ENCODE measurements at places on chromosomes 2 and 18.

DNA sequence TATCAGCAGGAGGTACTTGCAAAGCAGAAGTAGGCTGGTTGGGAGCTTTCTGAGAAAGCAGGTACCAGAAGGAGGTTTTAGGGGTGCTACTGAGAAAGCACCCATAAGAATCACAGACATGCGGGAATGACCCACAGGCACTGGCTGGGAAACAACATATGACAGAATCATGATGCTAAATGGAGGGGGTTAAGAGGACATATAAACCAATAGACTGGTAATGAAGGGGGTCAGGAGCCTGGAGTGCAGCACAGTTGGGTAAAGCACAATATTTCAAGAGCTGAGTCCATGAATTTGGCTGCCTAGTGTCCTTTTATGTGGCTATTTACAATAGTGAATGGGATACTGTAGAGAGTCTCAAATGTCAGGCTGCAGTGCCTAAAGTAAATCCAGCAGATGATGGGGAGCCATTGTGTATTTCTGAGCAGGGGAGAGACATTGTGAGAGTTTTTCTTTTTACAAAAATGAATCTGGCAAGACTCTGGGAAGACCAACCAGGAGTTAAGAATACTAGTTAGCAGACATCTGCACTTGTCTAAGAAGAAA is 27.6 kb upstream of the GMCL1 start:
- no peak for DNase-seq

DNA sequence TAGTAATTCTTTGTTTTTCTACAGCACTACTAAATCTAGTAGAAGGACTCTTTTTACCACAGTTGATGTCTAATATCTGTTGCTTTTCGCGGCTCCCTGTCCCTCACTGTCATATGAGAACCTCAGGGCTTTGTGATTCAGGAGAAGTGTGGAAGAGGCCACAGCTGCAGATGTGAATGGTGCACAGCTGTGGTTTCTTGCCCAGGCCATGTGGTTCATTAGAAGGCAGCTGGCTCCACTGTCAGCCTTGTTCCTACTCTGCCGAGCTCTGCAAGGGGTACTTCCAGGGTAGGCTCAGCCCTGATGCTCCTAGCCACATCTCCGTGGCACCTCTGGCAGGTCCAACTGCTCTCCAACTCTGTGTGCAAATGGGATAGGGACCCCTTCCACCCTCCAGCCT is 83.9 kb downstream of the APOB start:
- no peak for DNase-seq

GRCh38 chr2:98959810-98960507 is 23.9 kb upstream of the CRACDL start:
- DNase-seq = peak; percentile 7

DNA sequence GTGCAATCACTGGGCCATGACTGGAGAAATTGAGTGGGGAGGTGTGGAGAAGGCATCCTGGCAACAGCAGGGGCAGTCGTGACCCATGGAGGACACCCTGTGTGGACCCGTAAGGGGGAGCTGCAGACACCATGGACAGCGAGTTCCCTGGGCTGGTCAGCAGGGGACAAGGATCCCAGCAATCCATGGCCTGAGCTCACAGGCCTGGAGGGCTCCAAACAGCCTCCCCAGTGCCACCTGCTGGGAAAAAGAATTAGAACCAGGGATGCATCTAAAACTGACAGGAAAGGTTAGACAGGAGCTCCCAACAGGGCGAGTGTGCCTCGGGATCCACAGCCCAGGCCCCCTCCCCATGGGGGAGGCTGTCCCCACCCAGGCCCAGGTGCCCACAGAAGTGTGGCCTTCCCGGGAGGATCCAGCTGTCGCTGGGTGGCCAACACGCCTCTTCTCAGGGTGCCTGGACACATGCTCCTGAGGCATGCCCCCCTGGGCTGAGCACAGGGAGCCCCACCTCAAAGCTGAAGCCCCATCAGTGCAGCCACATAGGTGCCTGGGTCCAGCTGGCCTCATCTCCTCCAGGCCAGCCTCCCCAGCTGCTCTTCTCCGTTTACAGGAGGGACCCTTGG is 20.5 kb upstream of the KIF1A start:
- peak; percentile 78 for DNase-seq

- no peak for DNase-seq
These were observed 5.4 kb upstream of the BOD1L2 start for GRCh38 chr18:57141208-57142129.

- DNase-seq = peak; percentile 59
These were observed 256.7 kb downstream of the HDAC4 start for GRCh38 chr2:239143858-239144712.

- no peak for DNase-seq
These were observed 339.0 kb upstream of the KCNH7 start for GRCh38 chr2:163177592-163177991.

DNA sequence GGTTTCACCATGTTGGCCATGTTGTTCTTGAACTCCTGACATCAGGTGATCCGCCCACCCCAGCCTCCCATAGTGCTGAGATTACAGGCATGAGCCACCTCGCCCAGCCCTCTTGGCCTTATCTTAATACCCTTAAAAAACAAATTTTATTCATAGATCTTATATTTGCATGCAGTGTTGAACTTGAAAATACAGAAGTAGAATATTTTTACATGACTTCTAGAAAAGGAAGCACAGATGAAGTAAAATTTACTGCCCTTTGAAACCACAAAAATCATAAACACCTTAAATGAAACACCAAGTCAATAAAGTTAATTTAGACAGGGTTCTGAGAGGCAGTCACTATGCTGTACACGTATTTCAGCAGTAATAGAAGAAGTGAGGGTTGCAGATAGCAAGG is 145.7 kb downstream of the CERS6 start:
- no peak for DNase-seq

GRCh38 chr2:39127973-39128372 is 7.1 kb upstream of the SOS1 start:
- DNase-seq = peak; percentile 24

DNA sequence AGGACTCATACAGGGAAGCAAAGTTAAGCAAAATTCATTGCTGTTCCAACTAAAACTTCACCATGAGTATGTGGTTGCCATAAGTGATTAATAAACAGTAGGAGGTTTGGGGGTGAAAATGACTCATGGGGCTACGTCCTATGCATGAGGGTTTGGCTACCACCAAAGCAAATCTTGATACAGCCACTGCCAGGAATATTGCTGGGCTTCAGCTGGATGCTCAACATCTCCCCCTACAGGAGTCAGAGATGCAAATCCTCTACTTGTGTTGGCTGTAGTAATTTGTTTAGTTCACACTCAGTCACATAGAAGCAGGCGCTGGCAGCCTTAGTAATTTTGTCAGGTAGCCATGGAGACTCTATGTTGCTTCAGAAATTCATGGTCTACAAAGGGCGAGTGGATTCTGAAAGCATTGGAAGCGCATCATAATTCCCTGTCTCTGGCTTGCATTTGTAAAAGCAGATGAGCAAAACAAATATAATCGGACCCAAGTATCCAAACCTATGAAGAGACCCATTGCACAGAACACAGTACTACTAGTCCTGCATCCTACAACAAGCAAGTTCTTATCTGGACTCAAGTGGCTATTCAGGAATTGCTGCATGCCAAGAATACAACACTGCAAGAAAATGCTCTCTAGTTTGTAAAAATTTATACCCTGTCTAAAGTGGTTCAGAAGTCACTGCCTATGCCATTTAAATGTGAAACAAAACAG is 76.0 kb downstream of the CD28 start:
- DNase-seq = peak; percentile 88

GRCh38 chr18:41170346-41170745 is 784.7 kb upstream of the PIK3C3 start:
- DNase-seq = no peak

- DNase-seq = peak; percentile 68
These were observed 5.6 kb upstream of the LAMA3 start for GRCh38 chr18:23683671-23684070.

- DNase-seq = peak; percentile 37
These were observed 94.8 kb upstream of the ITGB6 start for GRCh38 chr2:160294889-160295288.

- DNase-seq = no peak
These were observed 269.9 kb downstream of the TTC32 start for GRCh38 chr2:19631871-19632270.

GRCh38 chr2:98730707-98731040 is 258 bp downstream of the MGAT4A start:
- DNase-seq = no peak

DNA sequence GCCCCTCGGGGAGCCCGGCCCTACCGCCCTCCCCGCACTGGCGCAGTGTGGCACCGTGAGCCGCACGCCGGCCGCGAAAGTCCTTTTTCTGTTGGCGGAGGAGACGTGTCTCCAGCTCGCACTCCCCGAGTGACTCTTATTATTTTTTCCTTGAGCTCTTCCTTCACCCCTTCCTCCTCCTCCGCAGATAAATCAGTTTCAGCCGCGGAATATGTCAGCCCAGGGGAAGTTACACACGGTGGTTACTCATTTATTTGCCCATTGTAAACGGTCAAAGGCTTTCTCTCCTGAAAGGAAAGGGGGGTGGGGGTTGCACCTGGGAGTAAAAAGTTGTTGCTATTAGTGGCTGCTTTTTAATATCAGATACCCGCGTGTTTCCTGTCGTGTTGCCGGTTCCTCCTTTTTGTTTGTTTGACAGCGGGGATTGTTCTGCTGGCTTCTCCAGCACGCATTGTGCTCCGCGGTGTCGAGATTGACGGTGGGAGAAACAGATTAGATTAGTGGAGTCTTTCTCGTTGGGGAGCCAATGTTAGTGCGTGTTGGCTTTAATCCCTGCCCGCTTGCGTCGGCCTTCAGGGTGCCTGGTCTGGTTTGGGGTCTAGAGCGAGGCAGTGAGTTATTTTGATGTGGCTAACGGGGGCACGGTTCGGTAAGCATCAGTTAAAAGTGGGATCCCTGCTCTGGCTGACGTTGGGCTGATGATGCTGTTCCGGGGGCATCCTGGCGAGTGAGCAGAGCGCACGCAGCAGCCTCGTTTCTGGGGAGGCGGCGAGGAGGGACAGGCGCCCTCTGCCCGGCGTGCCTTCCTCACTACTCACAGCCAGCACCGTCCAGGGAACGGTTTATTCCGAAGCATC is 1.6 kb downstream of the CRIM1 start:
- peak; percentile 73 for DNase-seq

DNA sequence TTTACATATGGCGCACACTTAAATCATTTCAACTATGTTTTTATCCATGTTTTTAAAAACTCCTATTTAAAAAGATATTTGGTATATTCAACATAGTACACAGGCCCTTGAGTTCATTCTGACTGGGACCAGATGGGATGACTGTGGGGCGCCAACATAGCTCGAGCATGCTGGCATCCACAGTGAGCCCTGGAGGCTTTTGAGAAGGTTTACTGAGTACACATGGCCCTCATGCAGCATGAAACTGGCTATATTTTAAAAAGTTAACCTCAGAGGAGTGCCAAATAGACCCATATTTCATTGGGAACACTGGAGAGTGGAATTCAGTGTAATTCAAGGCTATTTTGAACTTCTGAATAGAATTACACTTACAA is 83.6 kb downstream of the CCDC85A start:
- no peak for DNase-seq

GRCh38 chr2:227397562-227397961 is 9.8 kb upstream of the SCYGR1 start:
- DNase-seq = no peak

DNA sequence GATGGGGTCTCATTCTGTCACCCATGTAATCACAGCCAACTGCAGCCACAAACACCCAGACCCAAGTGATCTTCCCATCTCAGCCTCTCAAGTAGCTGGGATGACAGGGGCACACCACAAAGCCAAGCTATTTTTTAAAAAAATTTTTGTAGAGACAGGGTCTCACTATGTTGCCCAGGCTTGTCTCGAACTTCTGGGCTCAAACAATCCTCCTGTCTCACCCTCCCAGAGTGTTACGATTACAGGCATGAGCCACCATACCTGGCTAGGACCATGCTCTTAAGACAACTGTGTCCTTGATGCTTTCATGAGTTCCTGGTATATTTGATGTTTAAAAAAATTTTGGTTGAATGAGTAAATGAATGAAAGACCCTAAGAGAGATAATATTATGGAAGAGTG is 19.4 kb downstream of the ABCB11 start:
- DNase-seq = no peak

DNA sequence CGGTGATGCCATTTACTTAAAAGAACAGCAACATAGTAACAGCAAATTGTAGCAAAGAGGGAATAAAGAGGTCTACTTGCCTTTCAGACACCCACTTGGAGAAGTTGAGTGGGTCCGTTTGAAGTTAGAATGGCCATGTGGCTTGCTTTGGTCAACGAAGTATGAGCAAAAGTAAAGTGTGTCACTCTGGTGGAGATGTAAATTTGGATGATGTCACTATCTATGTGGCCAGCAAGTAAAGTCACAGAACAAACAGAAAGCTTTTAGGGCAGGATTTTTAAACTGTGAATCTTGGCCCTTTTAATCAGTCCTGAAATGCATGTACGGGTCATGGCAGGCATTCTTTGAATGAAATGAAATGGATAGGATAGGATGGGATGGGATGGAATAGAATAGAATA is 120.3 kb downstream of the PAX3 start:
- no peak for DNase-seq

DNA sequence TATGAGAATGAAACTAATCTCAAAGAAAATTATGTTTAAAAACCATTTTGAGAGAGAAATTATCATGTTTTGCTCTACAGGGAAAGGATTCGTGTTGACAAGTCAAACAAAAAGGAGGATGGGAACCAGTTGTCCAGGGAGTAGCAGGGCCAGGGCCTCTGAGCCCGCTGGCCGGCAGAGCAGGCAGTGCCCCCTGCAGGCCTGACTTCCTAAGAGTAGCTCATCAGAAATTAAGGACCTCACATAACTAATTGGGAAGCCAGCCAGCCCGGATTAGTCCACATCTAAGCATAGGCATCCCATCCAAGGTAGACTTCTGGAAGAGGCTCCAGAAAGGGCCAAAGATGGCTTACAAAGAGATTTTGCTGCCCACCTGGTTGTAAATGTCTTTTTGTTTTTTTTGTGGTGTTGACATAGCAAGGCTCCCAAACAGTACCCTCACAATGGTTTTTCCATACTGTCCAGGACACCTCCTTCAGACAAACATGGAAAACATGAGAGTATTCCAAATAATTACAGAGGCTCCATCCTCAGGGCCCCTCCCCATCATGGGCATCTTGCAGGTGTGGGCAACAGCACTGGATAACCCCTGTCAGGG is 241.2 kb upstream of the TANK start:
- DNase-seq = peak; percentile 54

GRCh38 chr2:160652236-160652635 is 158.6 kb upstream of the RBMS1 start:
- DNase-seq = peak; percentile 28

- peak; percentile 57 for DNase-seq
These were observed 3.0 kb downstream of the NRBP1 start for GRCh38 chr2:27431395-27431794.

DNA sequence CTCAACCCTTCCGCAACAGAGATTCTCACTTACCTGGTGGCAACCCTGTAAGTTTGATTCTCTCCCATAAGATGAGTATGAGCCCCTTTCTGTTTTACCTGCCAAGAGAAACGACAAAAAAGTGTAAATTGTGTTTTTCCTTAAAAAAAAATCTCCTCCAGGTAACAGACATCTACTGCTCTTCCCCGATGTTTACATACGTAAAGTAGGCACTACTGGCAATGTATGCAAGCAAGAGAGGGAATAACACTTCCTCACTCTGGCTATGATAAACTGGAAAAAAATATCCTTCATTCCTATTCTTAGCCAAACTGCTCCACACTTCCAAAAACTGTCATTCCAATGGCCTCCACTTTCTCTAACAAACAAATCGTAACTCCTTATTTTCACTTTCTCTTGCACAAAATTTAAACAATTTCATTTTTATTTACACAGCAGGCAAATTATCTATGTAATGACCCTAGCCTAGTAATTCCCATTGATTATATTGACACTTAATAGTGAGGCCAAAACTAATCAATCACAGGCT is 184.5 kb downstream of the TCF4 start:
- DNase-seq = no peak

Data from EH (cell line).